AG20443 (cell line): ENCODE measurements at places on chromosomes 1 and 21.
A peak's percentile ranks its signal among the peaks of the same experiment; 100 is the strongest.

DNA sequence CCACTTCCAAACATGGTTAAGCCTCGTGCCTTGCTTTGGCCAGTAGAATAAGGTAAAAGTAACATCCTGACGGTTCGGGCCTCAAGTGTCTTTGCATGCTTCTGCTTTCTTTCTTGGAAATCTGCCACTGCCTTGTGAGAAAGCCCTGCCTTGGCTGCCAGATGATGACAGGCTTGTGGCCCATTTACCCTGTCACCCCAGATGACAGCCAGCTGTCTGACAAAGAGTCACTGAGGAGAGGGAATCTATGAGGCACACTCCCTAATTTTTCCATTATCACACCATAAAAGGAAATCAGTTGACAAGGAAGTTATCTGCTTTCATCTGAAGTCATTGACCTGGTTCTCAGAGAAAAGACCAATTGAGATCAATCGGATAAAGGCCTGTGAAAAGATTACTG, 199.8 kb downstream of the USH2A start:
- DNase-seq: no peak

DNA sequence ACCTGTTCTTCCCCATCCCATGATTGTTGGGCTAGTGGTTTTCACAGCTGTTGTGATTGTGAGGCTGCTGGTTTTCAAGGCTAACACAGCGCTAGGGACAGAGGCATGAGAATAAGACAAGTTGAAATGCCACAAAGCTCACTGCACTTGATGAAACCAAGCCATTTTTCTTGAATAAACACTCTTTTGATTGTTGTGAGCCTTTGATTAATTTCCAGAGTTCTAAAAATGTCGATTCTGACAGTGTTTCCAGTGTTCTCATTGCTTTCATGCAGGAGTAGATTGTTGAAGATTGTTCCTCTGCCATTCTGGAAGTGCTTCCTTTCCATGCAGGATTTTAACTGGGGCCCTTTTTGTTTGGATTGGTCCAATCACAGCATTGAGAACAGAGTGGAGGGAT, 134.9 kb upstream of the GRIK3 start:
- DNase-seq: no peak

GRCh38 chr1:106836708-106837107, 219.8 kb upstream of the PRMT6 start:
- no peak for DNase-seq

GRCh38 chr1:229027158-229027557, 243.8 kb upstream of the RAB4A start:
- DNase-seq: no peak

- no peak for DNase-seq
Measured at GRCh38 chr1:207156826-207157225, 52.8 kb downstream of the C4BPA start.

- no peak for DNase-seq
Measured at GRCh38 chr1:112956544-112957132, 642 bp upstream of the SLC16A1 start.

DNA sequence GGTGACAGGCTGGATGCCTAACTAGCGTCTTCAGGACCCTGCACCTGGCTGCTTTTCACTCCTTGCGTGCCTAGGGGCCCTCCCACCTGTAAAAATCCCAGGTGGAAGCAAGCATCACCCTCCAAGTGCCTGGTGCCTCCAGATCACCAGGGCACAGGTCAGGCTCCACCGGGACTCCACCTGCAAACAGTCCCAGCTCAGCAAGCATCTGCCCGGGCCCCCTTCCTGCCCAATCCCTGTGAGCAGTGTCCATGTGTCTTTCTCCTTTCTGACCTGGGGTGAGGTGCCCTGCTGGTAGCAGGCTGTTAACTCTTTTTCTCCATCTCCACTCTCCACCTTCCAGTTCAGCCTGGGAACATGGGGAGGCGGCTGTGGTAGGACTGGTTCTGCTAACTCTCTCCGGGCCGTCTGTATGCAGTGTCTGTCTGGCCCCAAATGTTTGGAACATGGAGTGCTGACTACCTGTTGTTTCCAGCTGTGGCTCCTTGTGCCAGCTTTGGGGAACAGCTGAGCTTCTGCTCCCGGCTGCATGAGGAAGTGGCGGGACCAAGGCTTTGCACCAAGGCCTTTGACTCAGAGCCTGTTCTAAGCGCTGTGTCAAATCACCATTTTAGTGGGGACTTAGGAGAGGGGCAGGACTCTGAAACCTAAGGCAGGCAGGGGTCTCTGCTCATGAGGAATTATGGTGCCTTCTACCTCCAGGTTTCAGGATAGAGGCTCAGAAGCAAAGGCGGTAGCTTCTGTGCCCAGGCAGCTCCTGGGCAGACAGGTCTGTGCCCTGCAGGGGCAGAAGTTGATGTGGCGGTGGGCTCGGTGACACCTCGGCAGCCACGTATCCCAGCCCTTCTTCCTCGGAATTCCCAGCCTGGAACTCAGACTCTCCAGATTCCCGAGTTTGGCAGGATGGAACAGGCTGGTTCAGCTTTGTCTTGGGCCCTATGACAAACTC, 5.5 kb downstream of the GPR137B start:
- DNase-seq: no peak

DNA sequence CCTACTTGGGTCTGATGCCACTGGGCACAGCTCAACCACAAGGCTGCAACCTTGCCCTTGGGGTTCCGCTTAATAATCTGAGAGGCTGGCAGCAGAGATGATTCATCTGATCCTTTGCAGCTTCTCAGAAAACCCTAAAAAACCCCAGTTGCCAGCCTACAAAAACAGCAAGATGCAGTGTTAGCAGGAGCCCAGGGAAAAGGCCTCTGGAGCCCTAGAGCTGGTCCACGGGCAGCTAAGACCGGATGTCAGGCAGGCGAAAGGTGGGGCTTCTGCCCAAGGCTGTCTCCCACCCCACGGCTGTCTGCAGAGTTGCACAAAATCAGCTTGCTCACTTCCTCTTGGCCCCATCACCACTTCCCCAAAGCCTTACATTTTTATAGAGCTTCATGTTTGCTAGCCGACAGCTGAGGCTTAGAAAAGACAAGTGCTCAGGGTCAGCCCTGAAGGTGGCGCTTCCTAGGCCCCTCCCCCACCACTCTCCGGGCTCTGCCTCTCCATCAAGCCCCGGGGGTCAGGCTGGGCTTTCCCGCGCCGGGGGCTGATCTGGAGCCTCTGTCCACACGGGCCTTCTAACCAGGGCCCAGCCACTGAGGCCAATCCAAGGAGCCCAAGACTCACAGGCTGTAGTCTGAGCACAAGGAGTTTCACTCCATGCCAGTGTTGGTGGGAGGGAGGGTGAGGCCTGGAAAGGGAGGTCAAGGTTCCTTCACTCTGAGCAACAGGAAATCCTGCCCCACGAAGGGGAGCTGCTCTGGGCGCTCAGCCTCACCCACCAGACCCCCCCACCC, 4.2 kb upstream of the ADORA3 start:
- DNase-seq: peak; percentile 63

DNA sequence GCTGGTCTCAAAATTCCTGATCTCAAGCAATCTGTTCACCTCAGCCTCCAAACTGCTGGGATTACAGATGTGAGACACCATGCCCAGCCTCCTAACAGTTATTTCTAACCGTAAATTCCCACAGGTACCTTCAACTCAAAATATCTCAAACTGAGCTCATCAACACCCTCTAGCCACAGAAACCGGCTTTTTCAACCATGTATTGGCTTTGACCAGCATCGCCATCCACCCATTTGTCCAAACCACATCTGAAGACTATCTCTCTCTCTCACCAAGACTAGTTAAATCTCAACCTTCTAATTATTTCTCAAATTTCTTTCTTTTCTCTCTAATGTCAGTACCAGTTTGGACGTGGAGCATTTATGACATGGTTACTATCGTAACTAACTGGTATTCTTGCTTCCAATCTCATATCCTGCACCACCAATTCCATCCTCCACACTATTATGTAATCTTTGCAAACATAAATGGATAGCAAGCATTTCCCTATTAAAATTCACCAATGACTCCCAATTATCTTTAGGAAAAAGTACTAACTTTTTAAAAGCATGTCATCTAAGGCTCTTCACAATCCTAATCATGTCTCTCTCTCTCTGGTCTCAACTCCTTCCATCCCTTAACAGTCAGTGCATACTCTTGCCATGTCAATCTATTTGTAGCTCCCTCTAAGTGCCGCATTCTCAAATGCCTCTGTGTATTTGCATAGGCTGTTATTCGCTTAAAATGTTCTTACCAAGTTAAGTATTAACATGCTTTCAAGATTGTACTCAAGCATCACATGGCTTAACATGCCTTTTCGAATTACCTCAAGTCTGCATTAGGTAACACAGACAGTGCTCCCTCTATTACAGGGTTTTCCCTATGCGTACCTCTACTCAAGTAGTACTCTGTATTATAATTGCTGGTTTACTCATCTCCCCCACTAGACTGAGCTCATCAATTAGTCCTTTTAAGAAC, 18.1 kb downstream of the RSBN1 start:
- no peak for DNase-seq

DNA sequence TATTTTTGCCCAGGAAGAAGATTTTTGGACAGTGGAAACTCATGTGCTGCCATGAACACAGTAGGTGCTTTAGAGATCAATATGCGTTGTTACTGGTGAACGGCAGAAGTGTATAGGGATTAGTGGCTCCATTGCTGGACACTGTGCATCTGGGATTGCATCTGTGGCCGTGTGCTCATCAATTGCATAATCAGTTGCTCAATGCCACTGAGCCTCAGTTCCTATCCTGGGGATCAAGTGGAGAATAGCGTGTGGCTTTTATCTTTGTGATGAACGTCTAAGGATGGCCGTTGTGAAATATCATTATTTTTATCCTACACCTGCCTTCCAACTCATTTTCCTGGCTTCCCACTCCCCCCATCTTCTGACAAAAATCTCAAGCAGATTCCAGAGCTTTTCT, 5.4 kb downstream of the TNN start:
- DNase-seq: peak; percentile 65

- no peak for DNase-seq
Measured at GRCh38 chr1:8866792-8867415, 11.6 kb downstream of the ENO1 start.

- no peak for DNase-seq
Measured at GRCh38 chr21:42058631-42059111, 12.4 kb upstream of the UMODL1 start.
